ENCODE measurements at places on chromosomes 16 and 17.

DNA sequence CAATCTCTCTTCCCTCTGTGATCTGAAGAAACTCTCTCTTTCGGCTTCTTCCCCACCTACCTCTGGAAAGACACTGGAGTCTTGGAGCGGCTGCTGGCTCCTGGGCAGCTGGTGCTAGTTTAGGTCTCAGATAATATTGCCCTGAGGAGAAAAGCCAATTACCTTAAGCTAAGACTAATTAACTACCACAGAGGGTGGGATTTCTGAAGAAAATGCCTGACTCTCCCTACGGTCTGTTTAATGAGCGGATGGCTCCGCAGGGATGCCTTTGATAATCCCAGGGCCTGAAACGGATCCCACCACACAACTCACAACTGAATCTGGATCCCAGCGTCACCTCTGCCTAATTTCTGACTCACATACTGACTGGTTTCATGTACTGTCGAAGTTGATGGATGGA lies 127.0 kb upstream of the NLRP1 start:
- DNase-seq, result no peak

DNA sequence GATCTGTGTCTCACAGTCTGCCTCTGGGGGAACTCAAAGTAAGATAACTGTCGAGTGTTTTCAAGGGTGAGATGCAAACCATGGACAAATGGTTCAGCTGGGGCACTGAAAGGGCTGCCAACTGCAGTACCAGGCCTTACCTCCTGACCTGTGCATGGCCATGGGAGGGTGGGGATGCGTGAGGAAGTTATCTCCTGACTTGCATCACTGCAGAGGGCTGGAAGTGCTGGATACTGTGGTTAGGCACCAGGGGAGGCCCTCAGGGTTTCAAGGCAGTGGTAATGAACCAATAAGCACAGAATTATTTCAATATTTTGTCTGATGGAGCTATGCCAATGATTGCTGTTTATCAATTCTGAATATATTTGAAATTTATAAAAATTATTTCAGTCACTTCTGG lies 159.2 kb downstream of the CYLD start:
- DNase-seq, result no peak

DNA sequence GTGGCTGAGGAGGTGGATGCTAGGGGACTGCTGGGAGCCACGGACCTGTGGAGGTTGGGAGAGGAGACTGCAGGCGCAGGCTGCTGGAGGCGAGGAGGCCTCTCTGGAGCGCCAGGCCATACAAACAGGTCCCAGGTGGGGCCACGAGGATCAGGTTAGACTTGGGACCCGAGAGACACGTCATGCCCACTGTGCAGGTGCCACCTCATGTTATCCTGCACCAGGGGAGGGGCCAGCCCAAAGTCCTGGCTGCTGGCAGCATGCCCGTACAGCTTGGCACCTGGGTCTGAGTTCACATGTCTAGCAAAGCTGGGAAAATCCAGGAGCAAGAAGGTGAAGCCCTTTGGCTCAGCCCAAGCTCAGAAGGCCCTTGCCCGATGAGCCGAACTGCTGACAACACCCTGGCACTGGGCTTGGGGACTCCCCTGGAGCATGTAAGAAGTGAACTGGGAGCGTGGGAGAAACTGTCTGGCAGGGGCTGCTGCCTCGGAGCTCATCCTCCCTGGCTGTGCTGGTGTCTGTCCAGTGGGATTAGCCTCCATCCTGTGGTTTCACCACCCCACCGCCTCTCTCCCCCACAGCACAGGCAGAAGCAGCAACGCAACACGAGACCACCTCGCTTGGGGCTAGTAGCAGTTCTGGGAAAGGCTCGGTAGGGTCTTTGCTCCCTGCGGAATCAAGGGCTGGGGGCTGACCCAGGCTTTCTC lies 5.3 kb downstream of the ARHGDIA start:
- DNase-seq, result no peak

- no peak for DNase-seq
Observed at GRCh38 chr17:17940441-17940911, 31.7 kb downstream of the TOM1L2 start.

DNA sequence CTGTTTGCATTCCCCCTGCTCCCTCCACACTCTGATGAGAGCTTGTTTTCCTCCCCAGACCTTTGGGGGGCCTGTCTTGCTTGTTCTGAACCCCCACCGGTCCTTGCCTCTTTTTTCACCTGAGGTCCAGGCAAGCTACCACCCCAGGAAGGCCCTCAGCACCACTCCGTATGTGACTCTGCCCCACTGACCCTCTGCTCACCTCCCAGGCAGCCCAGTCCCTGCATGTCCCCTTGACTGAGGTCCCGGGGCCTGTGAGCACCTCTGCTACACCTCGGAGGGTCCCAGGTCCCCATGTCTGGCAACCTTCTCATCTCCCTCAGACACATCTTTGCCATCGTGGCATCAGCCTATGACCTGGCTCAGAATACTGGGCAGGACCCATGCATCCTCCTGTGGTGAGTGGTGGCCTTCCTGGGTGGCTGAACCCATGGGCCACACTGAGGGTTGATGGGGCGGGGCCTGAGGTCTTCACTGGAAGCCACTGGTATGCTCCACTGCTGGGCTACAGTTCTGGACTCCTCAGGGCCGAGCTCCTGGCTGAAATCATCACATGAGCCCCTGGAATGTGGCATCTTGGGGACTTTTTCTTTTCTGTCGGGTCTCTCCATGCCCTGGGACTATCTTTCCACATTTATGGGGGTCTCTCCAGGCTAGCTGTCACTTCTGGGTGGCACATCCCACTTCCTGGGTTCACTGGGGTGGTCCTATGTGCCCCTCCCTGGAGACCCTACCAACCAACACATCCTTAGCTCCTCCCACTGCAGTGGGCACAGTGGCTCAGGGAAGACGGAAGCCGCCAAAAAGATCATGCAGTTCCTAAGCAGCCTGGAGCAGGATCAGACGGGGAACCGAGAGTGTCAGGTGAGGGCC lies 3.5 kb downstream of the MYO15B start:
- DNase-seq, result no peak

GRCh38 chr17:58344791-58345157 lies 7.2 kb downstream of the SUPT4H1 start:
- DNase-seq, result no peak

DNA sequence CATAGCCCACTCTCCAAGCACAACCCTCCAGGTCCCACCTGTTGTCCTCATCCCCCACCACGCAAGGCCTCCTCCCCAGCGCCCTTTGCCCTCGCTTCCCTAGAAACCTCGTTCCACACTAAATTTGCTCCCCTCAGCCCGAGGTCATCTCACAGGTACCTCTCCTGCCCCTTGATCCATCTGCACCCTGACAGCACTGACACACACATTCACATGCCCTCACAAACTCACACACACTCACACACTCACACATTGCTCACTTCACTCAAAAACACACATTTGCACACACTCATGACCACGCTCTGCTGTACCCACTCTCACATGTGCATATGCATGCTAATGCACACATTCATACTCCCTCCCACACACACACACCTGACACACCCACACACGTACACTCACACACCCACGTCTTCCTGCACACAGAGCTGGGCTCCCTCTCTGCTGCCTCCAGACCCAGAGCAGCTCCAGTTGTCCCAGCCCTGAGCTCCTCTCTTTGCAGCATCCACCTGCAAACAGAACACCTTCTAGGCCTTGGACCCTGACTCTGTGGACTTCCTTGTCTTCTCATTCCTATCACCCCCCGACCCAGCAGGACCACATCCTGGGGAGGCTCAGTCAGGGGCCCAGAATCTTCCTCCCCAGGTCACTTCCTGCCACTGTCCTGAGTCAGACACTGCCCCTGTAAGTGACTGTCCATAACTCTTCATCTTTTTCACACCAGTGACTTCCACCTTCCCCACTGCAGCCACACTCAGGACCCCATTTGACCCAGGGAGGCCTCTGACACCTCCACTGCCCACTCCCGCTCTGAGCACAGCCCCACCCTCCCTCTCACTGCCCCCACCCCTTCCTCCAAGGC lies 4.9 kb downstream of the ASGR2 start:
- no peak for DNase-seq

DNA sequence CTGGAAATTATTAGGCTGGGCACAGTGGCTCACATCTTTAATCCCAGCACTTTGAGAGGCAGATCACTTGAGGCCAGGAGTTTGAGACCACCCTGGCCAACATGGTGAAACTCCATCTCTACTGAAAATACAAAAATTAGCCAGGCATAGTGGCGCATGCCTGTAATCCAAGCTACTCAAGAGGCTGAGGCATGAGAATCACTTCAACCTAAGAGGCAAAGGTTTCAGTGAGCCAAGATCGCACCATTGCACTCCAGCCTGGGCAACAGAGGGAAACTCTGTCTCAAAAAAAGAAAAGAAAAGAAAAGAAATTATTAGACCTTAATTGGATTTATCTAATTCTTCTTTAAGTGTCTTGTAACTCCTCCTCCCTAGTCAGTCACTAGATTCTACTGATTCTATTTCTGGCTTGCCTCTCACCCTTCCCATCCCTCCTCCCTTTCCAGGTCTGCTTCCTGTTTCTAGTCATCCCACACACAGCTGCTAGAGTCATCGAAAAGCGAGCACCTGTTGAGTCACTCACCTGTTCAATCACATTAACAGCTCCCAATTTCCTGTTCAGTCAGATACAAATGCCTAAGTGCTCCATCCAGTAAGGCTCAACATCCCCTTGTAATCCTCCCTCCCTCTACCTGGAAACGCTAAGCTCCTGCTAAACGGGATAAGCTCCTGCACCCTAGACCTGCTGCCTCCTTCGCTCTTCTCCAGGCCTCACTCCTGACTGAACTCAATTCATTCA lies 34.6 kb downstream of the ERN1 start:
- no peak for DNase-seq
